ENCODE measurements at places on chromosomes 3 and 15.

- DNase-seq, result no peak
Observed at GRCh38 chr3:103968131-103968530, 1398.6 kb upstream of the ALCAM start.

GRCh38 chr3:151879679-151880415, 6.4 kb downstream of the SUCNR1 start:
- no peak for DNase-seq

DNA sequence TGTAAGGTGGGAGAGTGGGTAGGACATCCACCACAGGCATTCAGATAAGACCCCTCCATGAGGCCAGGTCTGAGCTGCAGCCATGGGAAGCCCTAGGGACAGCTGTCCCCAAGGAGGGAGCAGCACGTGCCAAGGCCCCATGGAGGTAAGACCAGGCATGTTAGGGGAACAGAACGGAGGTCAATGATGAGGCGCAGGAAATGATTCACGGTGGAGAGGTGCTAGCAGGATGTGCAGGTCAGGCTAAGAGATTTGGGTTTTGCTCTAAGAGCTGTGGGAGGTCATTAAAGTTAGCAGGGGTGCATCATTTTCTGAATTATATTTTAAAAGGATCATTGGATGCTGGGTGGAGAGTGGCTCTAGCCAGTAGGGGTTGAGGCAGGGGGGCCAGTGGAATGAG, 66.4 kb upstream of the SNRPA1 start:
- DNase-seq, result no peak

DNA sequence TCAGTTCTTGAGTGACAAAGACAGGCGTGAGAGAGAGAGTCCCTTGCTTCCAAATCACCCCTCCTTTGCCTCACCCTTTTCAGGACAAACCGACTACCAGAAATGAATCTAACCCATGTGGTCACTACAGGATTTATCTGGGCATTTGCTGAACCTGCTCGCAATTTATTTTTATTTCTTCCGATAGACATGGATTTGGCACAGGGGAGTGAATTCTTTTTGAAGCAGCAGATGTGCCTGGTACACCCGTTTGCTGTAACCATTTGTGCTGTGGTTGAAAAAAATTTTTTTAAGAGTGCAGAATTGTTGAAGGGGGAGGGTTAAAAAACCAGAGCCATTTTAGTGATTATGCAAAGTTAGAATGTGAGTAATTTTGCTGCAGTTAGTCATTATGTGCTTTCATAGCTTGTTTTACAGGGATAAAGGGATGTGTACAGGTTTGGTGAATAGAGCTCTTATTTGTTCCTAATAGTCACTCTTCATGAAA, 442.0 kb downstream of the LPP start:
- DNase-seq, result no peak

DNA sequence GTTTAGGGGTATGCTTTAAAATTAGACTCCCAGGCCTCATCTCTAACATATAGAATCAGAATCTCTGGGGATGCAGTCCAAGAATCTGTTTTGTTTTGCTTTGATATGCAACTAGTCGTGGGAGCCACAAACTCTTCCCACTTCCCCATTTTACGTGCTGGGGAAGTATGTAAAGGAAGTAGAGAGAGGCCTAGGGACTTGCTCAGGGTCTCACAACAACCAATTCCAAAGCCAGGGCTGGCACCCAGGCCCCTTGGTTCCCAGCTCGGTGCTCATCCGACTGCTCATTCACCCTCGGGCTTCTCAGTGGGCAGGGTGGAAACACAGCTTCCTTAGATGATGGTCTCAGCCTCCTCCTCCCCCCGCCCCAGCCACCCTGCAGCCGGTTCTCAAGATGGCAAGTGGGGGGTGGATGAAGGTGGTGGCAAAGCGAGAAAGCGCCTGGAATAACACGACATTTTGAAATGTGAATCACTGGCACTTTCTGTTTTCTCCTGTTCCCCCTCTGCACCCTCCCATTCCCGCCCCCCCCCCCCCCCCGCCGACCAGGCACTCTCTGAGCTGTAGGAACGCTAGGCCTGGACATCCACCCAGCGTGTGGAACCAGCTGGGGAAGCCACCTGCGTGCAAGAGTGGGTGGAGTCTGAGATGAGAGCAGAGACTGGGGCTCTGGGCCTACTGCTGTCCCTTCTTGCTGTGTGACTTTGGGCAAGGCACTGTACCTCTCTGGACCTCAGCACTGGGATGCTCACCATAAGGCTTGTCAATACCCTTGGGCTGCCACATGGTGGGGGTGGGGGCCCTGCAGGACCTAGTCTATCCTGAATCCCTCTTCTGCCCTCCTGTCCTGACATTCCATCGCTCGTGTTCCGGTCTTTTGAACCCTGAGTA, 214.5 kb downstream of the RPLP1 start:
- no peak for DNase-seq

DNA sequence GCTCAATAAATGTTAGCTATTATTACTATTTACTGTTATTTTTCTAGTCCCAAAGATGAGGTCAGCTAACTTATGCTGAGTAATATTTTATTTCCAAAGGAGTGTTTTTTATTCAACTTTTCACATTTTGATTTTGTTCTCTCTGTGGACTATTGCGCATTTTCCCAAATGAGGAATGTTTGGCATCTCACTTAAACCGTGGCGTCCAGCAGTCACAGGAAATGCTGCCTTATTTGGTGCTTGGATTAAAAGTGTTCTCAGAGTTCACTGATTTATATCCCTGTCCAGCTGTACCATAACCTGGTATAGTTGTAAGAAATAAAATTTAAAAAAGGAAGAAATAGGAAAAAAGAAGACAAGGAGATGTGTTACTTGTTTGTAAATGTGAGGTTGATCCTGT, 166.8 kb downstream of the THSD4 start:
- DNase-seq, result no peak

- no peak for DNase-seq
Observed at GRCh38 chr15:93019090-93019489, 69.9 kb downstream of the RGMA start.

DNA sequence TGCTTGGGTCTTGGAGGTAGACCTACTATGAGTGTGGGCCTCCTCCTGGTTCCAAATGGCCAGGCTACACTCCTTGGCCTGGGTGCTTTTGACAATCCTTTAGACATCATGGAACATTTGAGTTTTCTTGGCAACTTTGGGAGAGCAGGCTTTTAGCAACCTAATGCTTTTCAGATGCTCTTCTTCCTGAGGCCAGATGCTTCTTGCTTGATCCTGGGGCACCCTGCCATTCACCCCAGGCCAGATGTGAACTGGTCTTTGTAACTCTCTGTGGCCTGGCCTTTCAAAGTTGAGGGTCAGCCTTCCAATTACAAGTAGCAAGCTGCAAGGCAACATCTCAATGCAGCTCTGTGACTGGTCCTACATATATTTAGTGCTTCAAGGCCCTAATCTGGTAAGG, 40.5 kb downstream of the RTP1 start:
- no peak for DNase-seq

- DNase-seq, result no peak
Observed at GRCh38 chr3:35522450-35522849, 116.9 kb upstream of the ARPP21 start.

DNA sequence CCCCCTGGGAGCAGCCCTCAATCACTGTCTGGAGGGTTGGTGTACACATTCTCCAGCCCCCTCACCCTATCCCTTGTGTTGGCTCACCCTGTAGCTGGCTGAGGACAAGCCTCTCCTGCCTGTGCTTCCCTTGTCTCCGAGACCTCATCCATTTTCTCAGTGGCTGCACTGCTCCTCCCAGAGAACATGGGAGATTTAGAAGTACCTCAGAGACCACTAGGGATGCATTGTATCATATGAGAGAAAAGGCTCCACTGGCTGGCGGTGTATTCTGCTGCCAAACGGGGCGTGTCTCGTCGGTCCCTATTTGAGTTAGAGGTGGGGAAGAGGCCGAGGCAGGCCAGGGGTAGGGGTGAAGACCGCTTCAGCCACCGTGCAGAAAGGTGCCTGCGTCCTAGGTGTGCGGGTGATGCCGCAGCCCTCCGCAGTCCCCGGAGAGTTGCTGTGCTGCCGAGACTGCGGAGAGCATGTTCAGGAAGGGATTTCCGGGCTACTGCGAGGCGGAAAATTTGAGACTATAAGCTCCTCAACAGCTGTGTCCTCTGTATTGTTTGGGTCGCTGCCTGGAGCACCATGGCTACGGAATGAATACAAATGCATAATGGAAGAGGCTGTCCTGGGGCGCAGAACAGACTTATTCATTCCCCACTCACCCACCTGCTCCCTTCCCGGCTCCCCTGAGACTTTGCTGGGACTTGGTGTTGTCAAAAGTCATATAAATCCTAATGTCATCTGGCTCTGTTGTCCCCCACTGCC, 43.8 kb downstream of the SPSB4 start:
- DNase-seq, result no peak

- DNase-seq, result no peak
Observed at GRCh38 chr3:23519314-23520208, 286.2 kb upstream of the UBE2E1 start.

- DNase-seq, result no peak
Observed at GRCh38 chr3:15292765-15293522, 39.4 kb downstream of the SH3BP5 start.

DNA sequence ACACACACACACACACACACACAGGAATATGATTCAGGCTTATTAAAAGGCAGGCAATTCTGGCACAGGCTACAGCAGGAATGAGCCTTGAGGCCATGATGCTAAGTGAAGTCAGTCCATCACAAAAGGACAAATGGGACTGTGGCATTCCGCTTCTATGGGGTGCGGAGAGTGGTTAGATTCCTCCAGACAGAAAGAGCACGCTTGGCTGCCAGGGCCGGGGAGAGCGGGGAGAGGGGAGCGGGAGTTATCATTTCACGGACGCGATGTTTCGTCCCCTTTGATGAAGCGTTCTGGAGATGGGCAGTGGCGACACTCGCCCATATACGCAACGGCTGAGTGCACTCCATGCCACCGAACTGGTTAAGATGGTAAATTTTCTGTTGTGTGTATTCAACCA, 58.5 kb upstream of the FAM174B start:
- DNase-seq, result no peak

DNA sequence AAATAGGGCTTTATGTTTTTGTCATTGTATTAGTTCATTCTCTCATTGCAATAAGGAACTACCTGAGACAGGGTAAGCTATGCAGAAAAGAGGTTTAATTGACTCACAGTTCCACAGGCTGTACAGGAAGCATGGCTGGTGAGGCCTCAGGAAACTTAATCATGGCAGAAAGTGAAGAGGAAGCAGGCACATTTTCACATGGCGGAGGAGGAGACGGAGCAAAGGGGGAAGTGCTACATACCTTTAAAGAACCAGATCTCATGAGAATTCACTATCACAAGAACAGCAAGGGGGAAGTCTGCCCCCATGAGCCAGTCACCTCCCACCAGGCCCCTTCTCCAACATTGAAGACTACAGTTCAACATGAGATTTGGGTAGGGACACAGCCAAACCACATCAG, 25.6 kb downstream of the CEP63 start:
- DNase-seq, result no peak

- no peak for DNase-seq
Observed at GRCh38 chr15:92623435-92623834, 32.1 kb downstream of the FAM174B start.

DNA sequence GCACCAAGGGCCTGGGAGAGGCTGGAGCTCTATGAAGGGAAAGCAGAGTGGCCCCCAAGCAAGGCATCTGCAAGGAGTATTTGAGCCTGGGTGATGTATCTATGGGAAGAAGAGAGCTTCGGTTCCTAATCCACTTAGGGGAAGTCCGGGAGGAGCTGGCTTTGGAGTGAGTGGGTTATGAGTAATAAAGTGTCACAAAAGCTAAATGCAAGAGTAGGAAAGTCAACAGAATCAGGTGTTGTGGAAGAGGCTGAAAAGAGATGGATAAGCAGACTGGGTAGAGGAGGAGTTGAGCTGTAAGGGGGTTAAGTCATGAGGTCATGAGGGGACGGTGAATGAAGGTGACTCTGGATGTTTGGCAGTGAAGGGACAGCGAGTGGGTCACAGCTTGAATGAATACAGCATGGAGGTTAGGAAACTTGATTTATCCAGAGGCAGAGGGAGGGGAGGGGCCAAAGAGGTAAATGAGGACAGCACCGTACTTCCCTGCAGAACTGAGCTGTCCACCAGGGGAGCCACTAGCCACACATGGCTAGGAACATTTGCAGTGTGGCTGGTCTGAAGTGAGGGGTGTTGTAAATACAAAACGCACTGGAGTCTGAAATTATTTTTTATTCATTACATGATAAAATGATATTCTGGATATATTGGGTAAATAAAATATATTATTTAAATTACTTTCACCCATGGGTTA, 83.3 kb downstream of the ADCY5 start:
- DNase-seq, result no peak

GRCh38 chr3:120272286-120272685, 12.7 kb downstream of the GPR156 start:
- DNase-seq, result no peak

DNA sequence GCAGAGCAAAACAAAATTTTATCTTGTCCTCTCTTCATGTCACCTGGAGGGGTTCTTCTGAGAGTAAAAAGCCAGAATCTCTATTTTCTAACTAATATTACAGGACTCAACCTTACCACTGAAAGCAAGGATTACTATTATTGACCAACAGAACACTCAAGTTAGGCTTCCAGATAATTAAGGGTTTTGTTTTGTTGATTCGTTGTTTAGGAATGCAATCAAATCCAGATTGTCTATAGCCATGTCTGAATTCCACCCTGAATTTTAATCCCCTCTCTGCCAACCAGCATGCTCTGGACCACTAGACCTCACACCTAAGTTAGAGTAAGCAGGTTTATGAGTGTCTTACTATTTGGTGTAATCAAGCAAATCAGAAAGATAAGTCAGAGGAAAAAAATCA, 90.7 kb downstream of the PEAK1 start:
- DNase-seq, result no peak

DNA sequence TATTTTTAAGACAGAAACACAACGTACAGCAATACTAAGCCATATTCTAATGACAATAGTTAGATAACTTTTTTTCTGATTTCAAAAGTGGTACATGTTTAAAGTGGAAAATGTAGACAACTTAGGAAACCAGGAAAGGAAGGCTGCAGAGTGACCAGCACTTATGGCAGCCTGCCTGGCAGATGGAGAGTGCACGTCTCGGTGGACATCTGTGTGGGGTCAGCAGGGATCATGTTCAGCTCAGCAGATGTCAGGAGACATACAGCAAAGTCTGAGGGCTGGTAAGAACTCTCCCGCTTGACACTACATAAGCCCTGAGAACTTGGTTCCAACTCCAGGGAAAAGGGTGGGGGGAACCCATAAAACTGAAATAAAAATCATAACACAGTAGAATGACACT, 128.6 kb upstream of the ADPGK start:
- no peak for DNase-seq

Measured in CD8-positive, alpha-beta T cell (primary cell).